ENCODE measurements at places on chromosomes 5 and 9.

DNA sequence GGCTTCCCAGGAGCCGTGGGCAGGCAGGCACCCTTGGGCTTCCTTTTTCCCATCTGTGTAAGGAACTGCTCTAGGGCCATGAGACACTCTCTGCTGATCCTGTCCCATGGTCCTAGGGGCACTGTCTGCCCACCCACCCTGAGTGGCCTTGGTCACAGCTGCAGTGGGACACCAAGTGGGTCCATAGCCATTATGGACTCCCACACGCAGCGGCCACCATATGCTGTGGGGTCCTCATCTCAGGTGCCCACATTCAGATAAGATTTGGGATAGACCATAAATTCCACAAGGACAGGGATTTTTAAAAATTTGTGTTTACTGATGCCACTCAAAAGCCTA, 180.8 kb downstream of the AUH start:
- DNase-seq, result no peak

GRCh38 chr9:2157277-2158110, 142.3 kb downstream of the SMARCA2 start:
- DNase-seq, result peak; percentile 52

GRCh38 chr5:1197876-1198666, 3.3 kb upstream of the SLC6A19 start:
- no peak for DNase-seq

- DNase-seq, result no peak
Measured at GRCh38 chr9:13278023-13278367, 1.5 kb downstream of the MPDZ start.

DNA sequence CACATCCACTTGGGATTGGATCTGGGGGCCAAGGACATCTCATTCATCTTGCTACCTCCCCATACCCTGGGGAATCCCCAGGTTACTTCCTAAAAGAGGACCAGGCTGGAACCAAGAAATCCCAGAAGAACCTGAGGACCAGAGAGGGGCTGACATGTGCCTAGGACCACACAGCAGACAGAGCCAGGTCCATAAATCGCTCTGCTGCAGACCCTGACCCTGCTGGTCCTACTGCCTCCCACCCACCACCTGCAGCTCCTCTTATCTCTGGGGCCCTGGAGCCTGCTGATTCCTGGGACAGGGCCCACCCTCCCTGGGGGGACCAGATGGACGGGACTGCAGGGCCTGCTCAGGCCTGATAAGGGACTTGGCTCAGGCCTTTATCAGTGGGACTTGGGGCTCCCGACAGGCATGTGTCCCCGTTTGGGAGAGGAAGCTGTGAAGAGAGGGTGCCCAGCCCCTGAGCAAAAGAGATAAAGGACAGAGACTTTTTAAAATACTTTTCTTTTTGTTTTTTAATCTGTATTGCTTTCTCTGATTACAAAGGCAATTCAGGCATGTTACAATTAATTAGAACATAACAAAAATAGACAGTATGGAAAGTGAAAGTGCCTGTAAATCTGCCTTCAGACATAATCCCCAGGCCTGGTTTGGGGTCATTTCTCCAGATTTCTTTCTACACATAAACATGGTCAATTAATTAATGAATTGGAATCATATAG, 101.3 kb upstream of the LARP1 start:
- no peak for DNase-seq

GRCh38 chr5:58240322-58240721, 219.6 kb downstream of the PLK2 start:
- DNase-seq, result no peak

DNA sequence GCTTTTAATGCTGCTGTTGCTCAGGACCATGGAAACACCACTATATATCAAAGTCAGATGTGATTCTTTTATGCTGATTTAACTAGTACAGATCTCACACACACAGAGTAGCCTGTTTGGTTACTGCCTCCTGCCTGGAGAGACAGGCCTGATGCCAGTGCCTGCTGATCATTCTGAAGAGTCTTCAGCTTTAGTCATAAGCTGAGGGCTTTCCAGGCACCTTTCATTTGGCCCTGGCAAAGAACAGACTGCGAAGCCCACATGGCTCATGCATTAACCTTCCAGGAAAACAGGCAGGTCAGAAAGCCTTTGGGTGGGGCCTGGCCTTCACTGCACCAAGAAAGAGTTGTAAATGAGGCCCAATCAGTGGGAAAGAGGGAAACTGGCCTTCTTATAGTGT, 144.7 kb downstream of the SAXO1 start:
- no peak for DNase-seq

DNA sequence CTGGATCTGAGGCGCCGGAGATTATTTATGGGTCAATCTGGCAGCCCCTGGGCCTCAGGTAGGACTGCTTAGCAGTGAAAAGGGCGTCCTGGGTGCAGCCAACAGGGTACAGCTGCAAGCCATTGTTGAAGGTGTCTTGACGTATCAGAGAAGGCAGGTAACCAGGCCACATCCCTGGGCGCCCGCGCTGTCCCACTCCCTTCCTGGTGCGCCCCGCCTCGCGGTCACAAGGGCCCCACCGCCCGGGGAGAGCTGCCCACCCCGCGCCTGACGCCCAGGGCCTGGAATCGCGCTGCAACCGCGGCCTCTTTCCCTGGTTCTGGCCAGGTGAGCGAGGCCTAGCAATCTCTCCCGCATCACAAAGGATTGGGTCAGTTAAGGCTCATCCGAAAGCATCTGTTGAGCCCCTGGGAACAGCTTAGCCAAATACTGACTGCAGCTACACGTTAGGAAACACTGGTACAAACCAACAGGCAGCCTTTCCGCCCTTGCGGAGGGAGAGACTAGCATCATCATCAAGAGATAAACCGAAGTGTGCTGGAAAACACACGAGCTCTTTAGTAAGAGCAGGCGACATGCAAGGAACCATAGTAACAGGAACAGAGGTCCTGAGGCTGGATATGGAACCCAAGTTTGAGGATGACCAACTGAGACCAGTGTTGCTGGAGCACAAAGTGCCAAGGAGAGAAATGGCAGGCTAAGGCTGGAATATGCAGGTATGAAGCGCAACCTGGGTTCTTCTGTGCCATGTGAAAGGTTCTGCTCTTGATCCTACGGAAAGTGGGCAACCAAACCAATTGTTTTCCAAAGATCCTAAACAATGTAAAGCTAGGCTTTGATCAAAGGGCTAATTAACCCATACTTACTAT, 3.6 kb downstream of the RPS23 start:
- DNase-seq, result no peak

DNA sequence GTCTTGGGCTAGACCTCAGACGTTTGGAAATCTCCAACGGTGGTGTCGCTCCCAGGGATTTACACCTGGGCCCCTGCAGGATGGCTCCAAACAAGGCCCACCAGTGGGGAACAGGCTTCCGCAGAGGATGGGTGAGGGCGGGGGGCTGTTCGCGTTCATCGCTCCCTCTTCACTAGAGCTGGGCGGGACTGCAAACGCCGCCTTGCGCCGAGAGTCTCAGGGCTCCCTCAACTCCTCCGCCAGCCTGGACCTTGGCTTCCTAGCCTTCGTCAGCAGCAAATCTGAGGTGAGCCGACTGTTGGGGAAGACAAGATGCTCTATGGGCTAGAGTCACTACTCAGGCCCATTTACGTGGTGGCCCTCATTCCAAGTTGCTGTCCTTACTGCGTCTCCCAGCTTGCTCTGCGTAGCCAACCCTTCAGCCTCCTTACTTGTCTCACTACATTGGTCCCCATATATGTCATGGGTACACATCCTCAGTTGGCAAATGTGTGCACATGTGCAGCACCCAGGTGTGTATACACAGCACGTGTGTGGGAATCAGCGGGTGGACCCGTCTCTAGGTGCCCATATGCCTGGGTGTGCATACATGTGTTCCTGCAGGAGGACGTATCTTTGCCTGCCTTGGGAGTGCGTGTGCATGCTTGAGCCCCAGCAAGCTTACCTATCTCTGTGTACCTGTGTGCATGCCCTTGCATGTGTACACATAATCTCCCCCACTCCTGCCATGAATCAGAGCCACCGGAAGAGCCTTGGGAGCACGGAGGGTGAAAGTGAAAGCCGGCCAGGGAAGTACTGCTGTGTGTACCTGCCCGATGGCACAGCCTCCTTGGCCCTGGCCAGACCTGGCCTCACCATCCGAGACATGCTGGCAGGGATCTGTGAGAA, 10.5 kb downstream of the RGS14 start:
- DNase-seq, result no peak

GRCh38 chr5:56490971-56491468, 257.9 kb upstream of the ANKRD55 start:
- DNase-seq, result peak; percentile 92

DNA sequence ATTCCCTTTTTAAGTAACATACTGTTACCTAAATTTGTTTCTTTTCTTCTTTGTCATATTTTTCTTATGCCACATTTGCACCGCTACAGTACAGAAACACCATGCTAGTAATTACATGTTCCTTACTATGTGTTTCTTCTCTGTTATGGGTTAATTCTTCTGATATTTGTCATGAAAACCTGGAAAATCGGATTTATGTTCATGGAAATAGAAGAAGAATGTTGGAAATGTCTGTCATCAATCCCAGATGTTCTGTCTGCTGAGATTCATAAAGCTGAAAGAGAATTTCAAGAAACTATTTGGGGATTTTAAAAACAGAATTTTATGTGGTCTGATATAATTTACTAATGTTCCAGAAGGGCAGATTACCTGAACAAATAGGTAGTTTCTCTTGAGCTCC, 305.2 kb upstream of the NREP start:
- no peak for DNase-seq

- DNase-seq, result no peak
Measured at GRCh38 chr9:37987467-37987981, 81.5 kb downstream of the SHB start.

- peak; percentile 43 for DNase-seq
Measured at GRCh38 chr5:96901384-96901783, 25.1 kb downstream of the ERAP2 start.

GRCh38 chr9:34413231-34413852, 36.6 kb upstream of the MYORG start:
- peak; percentile 6 for DNase-seq
